ENCODE measurements at places on chromosomes 2 and 18. TPM values are rescaled to one million over a fixed set of nuclear protein-coding genes. Genes with fewer than 3 reads are reported as not detected.

Gene SPP2
- not detected for total RNA-seq

DNA sequence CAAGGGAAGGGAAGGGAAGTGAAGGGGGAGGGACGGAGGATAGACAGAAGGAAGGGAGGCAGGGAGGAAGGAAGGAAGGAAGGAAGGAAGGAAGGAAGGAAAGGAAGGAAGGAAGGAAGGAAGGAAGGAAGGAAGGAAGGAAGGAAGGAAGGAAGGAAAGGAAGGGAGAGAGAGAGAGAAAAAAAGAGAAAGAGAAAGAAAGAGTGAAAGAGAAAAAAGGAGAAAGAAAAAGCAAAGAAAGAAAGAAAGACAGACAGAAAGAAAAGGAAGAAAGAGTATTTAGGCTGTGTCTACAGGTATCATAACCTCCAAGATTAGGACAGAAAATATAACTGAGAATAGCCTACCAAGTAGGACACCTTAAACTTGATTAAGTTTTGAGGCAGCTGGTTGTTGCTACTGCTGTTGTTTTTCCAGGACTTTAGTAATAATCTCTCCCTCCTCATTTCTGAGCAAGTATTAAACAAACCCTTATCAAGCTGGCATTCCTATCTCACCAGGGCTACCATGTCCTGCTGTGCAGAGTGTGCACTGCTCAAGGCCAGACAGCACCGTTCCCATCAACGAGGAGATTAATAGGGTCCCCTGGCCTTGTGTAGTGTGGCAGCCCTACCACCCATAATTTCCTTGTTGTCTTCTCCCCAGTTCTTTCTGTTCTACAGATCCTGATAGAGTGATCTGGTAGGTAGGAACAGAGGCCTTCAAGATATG lies 90.5 kb upstream of the FHL2 start:
- DNase-seq: no peak

- no peak for DNase-seq
Measured at GRCh38 chr2:58289029-58289428, 47.9 kb upstream of the FANCL start.

Gene CIB4
- total RNA-seq: not detected

DNA sequence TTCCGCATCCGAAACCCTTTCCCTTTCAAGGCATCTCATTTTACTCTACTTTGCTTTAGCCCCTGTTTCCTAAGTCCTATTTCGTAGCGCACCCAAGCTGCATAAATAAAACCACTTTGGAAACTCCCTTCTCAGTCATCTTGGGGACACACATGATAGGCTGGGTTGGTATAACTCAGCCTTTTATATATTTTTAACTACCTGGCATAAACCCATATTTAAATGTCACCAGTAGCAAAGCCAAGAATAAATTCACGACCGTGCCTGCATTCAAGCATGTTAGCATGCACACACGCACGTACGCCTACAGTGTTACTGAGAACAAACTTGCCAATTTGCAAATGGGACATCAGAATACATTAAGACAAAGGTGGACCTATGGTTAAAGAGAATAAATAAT lies 564.7 kb upstream of the PIK3C3 start:
- no peak for DNase-seq

DNA sequence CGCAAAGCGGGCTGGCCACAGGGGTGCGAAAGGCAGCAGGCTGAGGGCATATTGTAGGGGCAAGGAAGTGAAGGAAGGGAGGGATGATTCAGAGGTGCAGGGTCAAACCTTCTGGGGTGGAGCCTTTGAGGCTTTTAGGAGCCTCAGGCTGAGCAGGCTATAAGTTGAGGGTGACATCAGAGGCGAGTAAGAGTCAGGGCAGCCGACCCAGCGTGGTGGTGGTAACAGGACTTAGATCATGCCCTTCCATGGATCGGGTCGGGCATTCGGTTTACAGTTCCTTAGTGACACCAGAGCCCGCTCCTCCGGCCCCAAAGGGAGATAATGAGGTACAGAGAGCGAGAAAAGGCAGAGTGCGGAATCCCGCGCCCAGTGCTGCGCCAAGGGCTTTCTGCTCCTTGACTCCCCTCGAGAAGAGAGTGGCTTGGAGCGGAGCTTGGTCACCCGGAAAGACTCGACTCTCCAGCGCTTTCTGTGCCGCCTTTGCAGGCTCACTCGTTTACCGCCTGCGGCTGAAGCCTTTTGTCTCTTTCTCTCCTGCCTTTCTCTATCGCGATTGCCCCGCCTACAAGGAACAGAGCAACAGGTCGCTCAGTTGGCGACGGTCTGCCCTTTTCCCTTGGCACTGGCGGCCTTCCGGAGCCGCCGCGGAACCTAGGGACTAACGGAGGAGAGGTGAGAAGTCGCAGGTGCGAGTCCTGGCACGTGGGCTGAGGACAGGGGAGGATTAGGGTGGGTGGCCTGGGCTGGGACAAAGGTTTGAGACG lies 720 bp downstream of the LBX2 start:
- DNase-seq: peak; percentile 60

GRCh38 chr2:137255990-137256389 lies 490.6 kb downstream of the THSD7B start:
- DNase-seq: no peak

DNA sequence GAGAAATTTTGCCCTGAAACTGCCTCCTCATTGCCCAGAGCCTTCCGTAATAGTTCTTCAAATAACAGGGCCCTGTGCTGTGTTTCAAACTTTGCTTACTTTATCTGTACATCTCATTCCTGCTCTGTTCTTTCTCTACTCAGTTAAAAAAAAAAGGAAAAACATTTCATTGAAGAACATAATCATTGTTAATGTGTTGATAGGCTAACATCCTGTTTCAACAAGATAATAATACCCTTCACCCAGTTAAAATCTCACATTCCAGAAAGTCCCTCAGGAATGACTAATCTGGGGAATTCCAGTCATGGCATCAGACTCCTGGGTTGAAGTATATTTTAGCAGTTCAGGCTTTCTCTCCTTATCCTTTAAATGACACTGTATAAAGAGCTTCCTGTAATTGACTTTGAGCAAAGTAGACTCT lies 45.6 kb upstream of the ITGAV start:
- no peak for DNase-seq

- DNase-seq: no peak
Measured at GRCh38 chr18:46290440-46291020, 186.3 kb downstream of the HAUS1 start.

DNA sequence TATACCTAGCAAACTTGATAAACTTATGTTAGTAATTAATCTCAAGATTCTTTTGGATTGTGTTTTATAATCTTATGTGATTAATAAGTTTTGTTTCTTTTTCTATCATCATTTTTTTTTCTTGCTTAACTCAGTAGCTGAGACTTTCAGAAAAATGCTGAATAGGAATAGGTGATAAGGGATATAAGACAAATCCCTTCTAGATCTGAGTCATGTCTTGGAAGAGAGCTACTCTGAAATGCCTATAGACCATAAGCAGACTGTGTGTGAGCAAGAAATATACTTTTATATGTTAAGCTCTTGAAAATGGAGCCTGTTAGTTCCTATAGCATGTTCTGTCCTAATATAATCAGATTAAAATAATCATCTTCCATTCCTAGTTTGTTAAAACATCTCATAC lies 29.6 kb downstream of the CYBRD1 start:
- DNase-seq: no peak

DNA sequence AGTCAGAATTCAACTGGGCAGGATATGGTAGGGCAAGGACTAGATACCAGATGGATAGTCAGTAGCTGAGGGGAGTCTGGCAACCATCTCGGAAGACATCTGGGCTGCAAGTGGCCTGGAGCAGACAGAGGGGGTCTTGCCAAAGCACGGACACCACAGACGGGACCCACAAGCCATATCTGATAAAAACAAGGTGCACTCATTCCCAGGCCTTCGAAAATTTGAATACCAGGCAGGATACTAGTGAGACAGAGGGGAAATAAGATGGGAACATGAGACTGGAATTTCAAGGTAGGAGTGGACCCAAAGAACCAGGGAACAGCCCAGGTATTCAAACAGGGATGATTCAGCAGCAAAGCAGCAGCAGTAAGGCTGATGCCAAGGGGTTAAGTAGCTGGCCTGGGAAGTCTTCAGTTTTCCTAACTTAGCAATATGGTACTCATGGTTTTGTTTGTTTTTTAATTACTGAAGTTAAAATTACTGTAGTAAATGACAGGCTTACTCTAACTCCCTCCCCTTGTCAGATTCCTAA lies 144.9 kb upstream of the NCKAP5 start:
- no peak for DNase-seq

DNA sequence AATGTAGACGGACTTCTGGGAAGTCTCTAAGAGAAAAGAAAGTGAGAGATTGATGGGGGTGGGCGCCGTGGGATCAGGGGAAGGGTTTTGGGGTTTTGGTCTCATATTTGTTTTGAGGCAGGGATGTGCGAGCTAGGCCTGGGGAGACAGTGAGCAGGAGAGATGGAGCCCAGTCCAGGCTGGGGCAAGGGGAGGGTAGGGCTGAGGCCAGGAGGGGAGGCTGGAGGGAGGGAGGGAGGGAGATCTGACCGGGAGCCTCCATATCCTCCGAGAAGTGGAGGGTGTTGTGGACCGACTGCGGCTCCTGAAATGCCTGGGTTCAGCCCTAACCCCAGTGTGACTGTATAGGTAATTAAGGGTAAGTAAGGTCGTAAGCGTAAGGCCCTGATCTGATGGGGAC lies 72.8 kb upstream of the ODC1 start:
- DNase-seq: no peak

Gene LRRC30
- total RNA-seq: not detected

DNA sequence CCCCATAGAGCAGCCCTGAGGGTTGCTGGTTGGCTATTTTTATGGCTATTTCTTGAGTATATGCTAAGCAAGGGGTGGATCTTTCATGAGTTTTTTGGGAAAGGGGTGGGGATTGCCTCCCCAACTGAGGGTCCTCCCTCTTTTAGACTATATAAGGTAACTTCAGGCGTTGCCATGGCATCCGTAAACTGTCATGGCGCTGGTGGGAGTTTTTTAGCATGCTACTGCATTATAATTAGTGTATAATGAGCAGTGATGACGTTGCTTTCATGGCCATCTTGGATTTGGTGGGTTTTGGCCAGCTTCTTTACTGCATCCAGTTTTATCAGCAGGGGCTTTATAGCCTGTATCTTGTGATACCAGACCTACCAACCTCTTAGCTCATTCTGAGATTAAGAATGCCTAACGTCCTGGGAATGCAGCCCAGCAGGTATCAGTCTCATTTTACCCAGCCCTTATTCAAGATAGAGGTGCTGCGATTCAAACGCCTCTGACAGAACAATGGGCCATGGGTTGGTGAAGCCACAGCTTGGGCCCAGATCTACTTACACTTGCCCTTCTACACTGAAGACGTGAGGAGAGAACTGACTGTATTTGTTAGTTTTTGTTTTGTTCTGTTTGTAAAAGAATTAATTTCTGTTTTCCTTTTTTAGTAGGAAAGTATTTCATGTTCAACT lies 53.8 kb upstream of the TMEM163 start:
- DNase-seq: no peak

Gene MARCO
- total RNA-seq: not detected

DNA sequence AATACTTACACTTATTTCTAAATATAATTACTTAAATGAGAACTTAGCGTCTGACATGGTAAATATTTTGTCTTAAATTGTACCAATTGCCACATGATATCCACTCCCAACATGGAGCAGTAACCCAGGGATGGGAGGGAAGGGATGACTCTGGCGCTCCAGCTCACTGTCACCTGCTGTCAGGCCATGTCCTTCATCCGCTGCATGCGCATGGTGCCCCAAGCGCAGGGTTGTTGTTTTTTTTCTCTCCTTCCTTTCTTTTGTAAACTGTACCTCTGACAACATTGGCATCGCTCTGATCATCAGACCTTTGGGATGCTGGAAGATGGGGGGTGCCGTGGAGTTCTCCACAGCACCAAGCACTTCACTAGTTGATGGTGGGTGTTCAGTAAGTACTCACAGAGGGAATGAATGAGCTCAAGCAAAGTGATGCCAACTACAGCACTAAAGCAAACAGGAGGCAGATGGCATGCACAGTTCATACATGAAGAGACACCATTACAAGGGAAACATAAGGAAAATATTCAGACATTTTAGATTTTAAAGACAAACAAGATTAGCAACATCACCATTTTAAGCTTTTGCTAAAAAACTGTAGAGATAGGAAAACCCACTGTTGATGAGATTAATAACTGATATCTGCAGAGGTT lies 247.8 kb downstream of the GBX2 start:
- no peak for DNase-seq

DNA sequence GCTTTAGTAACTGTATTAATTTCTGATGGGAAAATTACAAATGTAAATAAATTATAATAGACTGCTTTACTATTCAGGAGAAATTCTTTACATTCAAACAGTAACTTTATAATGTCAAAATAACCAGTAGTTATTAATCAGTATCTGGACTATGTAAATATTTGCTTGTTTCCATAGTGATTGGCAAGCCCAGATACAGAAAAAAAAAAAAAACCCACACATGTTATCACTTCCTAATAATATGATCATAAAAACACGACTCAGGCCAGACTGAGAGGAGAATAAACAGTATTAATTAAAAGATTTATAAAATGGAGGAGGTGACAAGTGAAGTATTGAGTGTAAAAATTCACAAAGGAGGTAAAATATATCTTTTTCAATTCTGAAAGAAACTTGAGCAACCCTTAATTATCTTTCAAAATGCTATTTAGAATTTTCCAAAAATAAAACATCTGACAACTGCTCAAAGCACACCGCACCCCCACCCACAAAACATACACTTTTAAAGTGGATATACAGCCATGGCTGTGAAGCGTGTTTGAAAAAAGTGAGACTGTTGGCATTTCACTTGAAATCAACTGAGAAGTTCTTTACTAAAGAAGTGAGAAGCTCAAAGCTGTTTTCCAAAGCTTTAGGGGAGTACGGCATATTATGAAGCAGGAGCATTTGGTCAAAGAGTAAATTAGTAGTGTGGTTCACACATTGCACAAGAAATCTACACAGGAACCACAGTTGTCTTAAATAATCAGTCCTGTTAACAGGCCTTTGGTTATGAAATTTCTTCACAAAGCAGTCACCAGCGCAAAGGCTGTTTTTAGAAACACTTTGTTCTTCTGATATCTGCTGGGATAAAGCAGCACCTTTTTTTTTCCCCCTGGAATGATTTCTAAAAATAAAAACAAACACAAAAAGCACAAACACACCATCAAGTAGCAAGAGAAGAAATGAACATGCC lies 475.8 kb downstream of the TXNL1 start:
- DNase-seq: peak; percentile 10

DNA sequence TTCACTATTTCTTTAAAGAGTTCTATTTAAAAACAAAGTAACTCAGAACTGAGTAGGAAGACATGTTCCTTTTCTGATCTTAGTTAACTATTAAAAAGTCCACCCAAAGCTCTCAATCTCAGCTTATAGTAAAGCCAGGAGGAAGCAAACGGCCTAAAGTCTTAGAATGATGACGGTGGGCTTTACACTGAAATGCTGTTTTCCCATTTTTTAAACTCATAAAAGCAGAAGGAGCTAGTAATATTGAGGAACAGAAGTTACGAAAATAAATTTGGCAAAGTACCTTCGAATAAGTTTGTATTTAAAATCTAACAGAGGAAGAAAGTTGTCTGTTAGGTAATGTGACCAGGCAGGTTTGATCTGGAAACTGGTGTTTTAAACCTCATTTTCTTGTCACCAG lies 111.1 kb downstream of the ZNF532 start:
- DNase-seq: no peak

GRCh38 chr2:215423234-215423633 lies 12.6 kb downstream of the FN1 start:
- DNase-seq: no peak

- DNase-seq: no peak
Measured at GRCh38 chr2:138722316-138722715, 57.9 kb downstream of the NXPH2 start.

All from B cell (primary cell).